ENCODE measurements at places on chromosomes 7 and 10.

DNA sequence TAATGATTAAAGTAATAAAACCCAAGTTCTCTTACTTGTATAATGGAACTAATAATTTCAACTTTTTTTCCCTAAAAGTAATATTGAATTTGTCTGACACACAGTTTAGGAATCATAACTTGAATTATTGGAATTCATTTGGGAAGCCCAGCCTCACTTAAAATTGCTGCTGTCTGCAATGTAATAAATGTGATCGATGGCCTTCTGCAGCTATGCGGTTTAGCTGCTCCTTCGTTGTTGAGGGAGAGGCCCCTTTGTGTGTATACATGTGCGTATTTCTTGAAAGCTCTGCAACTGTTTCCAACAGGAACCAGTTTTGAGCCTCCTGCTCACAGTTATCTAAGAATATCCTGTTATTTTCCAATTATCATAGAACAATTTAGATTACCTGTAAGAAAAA lies 152.5 kb downstream of the AKR1D1 start:
- DNase-seq = no peak

DNA sequence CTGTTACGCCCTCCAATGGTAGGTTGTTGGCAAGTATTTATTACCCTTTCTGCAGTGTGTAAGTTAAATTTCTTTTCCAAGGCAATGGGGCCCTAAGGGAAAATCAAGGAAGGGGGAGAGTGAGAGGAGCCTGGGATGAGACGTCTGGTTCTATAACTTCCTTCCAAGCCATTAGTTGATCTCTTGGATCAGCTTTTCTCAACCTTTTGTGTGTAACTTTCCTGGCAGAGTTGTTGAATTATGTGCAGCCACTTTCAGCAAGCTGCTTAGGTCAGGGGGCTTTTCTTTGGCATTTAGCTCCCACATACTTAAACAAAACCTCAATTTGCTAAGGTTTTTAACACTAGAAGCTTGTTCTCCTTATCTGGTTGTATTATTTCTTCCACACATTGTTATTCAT lies 127.1 kb downstream of the NXPH1 start:
- no peak for DNase-seq

GRCh38 chr10:75091146-75091545 lies 20.3 kb upstream of the SAMD8 start:
- no peak for DNase-seq

- DNase-seq = peak; percentile 55
Observed at GRCh38 chr10:125147971-125148439, 12.4 kb downstream of the CTBP2 start.

DNA sequence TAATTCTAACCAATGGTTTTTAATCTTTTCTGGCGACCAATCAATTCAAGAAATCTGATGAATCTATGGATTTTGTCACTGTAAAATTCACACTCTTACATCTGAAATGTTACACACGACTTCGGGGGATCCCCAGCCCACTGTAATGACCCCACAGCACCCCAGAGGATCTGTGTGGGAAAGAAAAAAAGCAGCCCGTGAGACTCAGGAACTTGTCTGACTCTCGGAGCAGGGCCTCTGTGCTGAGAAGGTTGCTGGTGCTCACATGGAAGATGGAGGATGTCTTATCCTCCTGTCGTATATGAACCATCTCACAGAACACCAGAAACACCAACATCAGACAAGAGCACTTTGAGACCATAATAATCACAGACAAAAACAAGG lies 228.4 kb upstream of the INHBA start:
- no peak for DNase-seq

Data from AG10803 (cell line).